DMS79 (cell line): ENCODE measurements at places on chromosomes 7 and 10.
A peak's percentile ranks its signal among the peaks of the same experiment; 100 is the strongest.

DNA sequence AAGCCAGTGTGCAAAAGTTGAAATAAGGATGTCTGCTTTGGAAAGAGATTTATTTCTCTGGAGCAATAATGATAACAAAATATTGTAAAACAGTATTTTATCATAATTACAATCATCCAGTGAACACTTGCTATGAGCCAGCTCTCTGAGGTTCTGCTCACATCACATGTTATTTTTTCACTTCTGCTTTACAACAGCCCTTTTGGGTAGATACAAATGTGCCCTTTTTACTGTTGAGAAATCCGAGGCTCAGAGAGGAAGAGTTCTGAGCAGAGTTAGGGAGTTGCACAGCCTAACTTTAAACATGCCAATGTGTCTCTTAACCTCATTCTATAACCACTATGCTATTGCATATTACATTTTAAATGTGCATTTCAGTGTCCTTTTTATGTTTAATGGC is 232.6 kb upstream of the CDC14C start:
- no peak for DNase-seq

- DNase-seq = no peak
Observed at GRCh38 chr7:139595806-139596205, 72.3 kb downstream of the CLEC2L start.

- DNase-seq = no peak
Observed at GRCh38 chr10:209357-209756, 74.1 kb downstream of the ZMYND11 start.

- DNase-seq = no peak
Observed at GRCh38 chr7:122628651-122629411, 70.1 kb downstream of the RNF133 start.

GRCh38 chr10:43225004-43225786 is 41.7 kb downstream of the RASGEF1A start:
- DNase-seq = no peak

DNA sequence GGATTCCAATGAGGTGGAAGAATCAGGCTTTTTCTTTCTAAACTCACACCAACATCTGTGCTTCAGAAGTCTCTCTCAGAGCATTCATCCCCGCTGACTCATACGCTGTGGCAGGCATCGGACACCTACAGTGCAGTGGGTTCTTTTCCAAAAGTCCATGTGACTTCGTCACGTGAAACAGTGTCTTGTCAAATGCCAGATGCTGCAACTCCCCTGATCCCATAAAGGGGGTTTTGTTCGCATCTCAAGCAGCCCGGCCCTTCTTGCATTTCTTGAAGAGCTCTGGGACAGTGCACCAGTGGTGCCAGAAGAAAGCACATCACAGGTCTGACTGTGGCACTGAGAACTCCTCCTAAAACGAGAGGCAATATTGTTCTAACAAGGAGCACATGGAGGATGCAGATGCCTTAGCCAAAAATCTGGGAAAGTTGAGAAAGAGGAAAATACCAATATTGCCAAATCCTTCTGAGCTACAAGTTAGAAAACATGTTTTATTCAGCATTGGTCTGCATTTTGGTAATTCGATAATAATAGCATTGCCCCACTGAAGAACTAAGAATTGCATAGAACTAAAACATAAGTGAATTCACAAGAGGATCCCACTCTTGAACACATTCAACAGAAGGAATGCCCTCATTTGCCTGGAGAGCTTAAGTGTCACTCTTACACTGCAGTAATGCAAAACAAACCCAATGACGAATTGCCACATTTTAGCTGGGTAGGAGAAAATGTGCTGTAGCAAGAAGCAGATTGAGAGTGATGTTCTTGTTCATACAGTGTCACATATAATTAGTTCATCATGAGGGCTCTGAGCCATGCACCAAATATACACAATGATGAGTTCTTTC is 204.4 kb downstream of the CXCL12 start:
- DNase-seq = no peak

GRCh38 chr10:49549640-49550346 is 10.9 kb upstream of the ERCC6 start:
- no peak for DNase-seq

DNA sequence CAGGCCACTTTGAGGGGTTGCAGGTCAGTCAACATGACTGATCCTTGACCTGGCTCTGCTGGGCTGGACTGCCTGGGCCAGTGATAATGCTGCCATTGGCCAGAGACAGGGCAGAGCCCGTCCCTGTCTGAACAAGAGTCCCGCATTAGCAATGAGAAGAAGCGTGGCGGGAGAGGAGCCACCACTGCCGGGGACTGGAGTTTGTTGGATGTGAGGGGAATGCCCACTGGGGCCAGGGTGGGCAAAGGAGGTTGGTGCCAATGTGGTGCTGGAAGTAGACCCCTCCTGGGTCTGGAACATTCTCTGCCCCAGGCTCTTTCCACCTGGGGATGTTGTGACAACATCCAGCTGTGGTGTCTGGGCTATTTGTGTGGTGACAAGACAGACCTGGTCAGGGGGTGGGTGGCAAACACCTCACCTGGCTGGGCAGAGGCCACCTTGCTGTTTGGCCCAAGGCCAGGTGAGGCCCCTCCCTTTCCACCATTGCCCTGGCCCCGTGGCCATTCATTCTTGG is 7.6 kb downstream of the SAP25 start:
- no peak for DNase-seq

- DNase-seq = no peak
Observed at GRCh38 chr7:3300221-3300650, 816 bp upstream of the SDK1 start.

GRCh38 chr10:32234471-32234870 is 112.5 kb downstream of the EPC1 start:
- no peak for DNase-seq

- DNase-seq = no peak
Observed at GRCh38 chr10:48454302-48455054, 148.0 kb downstream of the MAPK8 start.

DNA sequence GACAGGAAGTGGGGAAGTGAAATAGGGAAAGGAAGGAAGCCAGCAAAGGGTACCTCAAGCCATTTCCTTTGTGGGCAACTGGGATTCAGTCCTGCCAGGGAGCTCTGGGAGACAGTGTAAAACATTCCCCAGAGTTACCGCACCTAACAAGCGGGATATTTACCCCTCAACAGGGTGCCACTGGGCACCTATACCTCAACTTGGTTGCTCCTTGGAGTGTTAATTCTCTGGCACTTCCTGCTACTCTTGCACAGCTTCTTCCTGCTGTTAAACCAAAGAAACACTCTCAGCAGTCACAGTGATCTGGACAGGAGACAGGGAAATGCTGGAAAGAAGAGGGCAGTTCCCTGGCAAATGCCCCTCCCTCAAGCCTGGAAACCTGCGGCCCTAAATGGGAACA is 151.3 kb downstream of the REEP3 start:
- DNase-seq = no peak

- peak; percentile 6 for DNase-seq
Observed at GRCh38 chr10:92756201-92757065, 66.7 kb downstream of the HHEX start.

DNA sequence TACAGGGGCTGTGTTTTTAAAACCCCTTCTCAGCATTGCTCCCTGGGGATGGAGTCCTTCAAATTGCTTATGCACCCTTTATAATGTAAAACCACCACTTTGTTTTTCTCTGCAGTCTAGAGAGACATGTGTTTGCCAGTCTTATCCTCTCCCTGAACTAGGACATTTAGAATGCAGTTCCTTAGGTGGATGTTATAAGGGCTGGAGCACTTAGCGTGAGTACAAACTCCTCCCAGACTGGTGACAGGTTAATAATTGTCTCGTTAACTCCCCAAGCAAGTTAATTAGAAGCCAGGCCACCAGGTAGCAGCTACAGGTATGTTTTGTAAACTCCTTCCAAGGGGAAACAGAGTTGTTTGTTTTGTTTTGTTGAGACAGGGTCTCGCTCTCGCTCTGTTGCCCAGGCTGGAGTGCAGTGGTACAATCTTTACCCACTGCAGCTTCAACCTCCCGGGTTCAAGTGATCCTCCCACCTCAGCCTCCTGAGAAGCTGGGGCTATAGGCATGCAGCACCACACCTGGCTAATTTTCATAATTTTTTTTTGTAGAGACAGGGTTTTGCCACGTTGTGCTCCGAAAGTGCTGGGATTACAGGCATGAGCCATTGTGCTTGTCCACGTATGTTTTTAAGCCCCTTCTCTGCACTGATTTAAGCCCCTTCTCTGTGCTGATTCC is 100.2 kb downstream of the FAM107B start:
- no peak for DNase-seq

DNA sequence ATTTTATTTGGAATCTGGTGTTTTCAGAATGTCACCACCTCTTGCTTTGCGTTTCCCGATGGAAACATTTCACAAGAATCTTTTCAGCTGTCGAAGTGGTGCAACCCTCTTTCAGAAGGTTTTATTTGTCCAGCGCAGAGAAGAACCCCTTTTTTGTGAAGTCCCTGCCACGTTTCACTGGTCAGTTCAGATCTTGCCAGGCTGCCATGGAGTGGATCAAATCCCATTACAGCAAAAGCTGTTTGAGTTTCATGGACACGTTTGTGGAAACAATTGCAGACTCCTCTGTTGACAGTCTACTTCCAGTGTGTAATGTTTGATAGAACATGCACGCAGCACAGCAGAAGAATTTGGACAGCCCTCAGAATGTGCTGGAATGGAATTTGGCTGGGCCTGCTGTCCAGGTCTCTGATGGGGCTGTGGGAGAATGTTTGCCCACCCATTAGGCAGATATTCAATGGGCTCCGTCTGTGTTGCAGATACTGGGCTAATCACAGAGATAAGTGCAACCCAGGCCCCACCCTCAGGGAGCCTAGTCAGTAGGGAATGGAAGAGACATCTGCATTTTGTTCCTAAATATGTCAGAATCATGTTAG is 143.2 kb downstream of the GRK5 start:
- DNase-seq = no peak

- DNase-seq = no peak
Observed at GRCh38 chr7:234708-235553, 42.6 kb downstream of the FAM20C start.

DNA sequence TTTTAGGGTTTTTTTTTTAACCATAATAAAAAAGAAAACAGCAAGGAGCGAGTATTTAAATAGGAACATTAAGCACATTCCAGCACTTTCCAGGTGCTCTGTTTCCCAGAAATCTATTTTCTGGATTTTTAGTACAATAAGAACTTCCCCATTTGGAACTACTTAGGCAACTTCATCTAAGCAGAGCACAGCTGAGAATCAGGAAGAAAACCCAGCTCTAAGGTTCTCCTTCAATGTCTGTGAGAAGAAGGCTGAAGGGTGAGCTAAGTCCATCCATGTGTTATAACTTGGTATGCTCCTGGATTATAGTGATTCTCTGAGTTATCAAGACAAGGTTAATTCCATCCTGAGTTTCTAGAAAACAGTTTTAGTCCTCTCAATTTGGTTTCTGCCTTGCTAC is 181.9 kb downstream of the CYP26A1 start:
- DNase-seq = no peak

DNA sequence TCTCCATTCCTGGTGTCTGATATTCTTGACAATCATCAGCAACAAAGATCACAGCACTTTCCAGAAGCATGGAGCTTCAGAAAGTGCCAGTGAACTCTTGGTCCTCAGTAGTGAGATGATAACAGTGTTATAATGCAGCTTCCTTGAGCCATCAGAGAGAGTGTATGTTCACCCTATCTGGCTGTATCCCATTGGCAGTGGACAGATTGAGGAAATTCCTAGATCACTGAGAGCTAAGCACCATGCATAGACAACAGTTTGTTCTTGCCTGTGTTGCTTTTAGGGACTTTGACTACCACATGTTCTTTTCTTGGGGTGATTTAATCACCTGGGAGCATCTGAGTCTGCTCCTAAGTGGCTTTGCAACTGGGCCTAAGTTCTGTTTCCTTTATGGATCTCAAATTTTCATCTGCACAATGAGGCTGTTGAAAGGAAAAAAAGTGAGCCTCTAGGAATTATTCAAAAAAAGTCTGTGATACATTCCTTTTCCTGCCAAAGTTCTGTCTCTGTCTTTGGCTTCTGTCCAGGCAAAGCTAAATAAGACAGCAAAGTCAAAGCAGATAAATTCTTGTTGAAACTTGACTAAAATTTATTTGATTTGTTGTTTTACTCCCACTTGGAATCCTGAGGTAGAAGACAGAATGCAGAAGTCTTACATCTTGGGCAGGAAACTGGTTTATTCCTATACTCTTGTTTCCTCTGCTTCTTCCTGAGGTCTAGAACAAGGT is 14.5 kb upstream of the ZNF282 start:
- no peak for DNase-seq

DNA sequence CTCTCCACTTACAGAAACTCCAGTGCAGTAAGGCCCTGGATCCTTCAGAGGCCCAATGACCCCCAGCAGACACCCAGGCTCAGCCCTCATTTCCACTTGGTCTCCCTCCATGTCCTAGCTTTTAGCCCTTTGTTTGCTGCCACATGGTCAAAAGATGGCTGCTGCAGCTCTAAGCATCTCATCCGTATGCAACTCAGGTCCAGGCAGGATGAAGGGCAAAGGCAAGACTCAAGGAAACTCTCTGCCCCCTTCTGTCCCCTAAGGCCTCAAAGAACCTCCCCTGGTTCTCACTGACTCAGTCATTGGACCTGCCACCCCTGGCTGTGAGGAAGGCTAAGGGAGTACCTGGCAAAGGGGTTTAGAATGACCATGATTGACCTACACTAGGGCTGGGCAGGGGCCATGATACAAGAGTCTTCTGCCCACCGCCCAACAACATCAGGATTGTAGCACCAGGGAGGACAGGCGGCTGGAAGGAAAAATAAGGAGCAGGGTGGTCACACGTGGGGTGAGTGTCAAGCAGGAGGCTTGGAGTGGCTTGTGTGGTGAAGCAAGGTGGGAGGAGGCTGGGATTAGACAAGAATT is 303.8 kb upstream of the ZMIZ1 start:
- no peak for DNase-seq

- DNase-seq = no peak
Observed at GRCh38 chr10:83725567-83725966, 413.7 kb upstream of the GHITM start.

- no peak for DNase-seq
Observed at GRCh38 chr10:75070476-75070875, 41.0 kb upstream of the SAMD8 start.

DNA sequence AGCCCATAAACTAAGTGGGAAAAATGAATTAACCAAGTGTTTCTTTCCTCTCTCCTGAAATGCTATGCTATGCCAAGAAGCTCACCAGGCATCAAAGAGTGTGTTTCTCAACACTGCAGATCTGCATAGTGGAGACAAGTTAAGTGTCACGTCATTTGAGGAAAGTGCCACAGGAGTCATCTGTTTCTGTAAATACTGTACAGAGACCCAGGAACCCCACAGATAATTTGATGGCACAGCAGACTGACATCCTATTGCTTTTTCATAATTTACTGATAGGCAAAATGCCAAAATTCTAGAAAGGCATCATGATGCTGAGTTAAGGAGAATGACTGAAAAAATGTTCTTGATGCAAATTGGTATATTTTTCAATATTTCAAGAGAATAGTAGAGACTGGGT is 124.3 kb downstream of the NRCAM start:
- DNase-seq = no peak

GRCh38 chr10:99303899-99304861 is 25.0 kb upstream of the CNNM1 start:
- no peak for DNase-seq

- DNase-seq = no peak
Observed at GRCh38 chr10:5147255-5147980, 37.5 kb downstream of the AKR1C8 start.

GRCh38 chr10:18737841-18738240 is 78.6 kb downstream of the ARL5B start:
- no peak for DNase-seq

GRCh38 chr7:26186364-26187311 is 13.9 kb downstream of the HNRNPA2B1 start:
- DNase-seq = no peak

GRCh38 chr7:81482600-81483186 is 287.2 kb downstream of the HGF start:
- DNase-seq = no peak
